ENCODE measurements at places on chromosomes 7 and 10.

DNA sequence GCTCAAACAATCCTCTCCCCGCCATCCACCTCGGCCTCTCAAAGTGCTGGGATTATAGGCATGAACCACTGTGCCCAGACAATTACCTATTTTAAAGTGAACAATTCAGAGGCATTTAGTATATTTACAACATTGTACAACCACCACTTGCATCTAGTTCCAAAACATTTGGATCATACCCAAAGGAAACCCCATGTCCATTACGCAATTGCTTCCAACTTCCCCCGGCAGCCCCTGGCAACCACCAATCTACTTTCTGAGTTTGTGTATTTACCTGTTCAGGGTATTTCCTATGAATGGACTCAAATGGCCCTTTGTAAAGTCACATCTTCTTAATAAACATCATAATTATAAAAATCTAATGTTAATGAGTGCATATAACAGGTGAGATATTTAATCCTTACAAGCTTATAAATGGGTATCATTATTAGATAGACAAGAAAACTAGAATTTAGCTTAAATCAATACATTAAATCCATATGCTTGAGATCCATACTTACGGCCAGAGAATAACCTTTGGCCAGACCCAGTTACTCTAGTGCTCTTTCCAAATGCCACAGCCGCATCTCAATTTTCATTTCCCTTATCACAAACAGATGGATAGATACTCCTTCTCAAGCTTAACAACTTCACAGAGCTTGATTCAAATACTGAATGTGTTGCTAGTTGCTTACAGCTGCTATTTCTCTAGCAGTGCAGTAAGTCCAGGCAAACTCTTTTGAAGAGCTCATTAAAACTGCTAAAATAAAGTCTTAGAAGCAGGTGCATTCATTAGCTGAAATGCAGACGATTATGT is 133.4 kb upstream of the MKLN1 start:
- DNase-seq: no peak

GRCh38 chr10:3887885-3888476 is 103.0 kb upstream of the KLF6 start:
- no peak for DNase-seq

DNA sequence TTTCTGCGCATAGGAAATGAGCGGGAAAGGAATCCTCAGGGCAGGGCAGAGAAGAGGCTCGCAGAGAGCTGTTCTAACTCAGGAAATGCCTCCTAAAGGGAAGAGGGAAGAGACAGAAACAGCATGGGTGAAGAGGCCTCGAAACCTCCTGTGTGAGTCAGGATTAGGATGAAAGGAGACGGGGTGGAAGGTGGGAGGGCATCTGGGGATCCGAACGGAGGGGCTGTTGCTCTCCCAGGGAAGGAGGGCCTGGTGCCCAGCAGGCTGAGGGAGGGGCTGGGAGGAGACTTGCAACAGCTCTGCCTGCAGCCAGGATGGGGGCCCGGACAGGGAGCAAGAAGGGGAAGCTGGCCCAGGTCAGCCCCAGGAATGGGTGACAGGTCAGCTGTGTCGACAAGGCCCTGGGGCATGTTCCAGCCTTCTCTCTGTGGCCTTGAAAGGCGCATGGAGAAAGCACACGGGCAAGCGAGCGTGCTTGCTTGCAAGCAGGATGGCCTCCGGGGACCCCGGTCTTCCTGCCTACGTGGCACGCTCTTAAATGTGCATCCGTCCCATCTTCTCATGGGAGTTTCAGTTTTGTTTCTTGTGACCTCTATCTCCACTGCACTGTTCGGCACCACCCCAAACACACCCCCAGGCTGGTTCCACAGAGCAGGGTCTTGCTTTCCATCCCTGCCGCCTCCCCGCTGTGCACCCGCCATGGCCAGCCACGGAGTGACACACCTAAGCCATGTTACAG is 63.5 kb downstream of the HIPK2 start:
- DNase-seq: peak; percentile 55

DNA sequence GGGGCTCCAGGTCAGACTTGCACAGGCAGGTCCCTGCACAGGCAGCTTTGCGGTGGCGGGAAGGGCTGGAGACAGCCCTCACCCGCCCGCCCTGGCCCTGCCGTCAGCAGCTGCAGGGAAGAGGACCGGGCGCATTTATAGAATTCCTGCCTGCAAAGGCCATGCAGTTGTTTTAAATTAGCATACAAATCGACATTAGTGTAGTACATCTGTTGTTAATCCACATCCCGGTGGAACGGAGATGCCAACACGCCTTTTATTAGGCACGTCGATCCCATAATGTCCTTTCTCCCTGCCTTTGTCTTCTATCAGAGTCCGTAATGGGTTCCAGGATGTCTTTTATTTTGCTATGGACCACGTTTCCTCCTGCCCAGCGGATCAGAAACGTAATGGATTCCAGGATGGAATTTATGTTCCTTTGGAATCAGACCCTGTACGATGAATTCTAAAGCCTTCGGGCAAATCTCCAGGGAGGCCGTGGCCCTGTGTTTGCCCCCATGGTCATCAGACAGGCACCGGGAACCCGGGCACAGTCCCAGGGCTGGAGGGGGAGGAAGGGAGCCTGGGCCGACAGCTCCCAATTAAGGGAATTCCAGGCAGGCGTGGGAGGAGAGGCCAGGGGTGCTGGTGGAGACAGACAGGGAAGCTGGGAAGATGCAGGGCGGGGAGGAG is 123.9 kb downstream of the COL26A1 start:
- DNase-seq: no peak

DNA sequence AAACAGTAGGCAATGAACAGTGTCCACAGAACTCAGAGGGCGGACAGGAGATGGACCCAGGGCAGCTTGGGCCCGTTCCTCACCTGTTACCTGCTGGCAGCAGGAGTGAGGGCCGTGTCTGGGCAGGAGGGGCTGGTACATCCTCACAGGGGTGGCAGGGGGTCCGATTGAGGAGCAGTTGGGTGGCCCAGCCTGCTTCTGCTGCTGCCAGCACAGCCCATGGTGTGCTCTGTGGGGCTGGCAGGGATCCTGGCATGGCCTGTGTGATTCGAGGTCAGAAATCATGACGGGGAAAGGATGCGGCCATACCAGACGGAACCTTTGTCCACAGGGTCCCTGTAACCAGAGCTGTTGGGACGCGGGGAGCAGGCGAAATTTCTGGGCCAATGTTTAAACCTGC is 49.6 kb downstream of the INPP5A start:
- DNase-seq: no peak

- no peak for DNase-seq
Measured at GRCh38 chr7:135239263-135239662, 5.6 kb downstream of the STRA8 start.

DNA sequence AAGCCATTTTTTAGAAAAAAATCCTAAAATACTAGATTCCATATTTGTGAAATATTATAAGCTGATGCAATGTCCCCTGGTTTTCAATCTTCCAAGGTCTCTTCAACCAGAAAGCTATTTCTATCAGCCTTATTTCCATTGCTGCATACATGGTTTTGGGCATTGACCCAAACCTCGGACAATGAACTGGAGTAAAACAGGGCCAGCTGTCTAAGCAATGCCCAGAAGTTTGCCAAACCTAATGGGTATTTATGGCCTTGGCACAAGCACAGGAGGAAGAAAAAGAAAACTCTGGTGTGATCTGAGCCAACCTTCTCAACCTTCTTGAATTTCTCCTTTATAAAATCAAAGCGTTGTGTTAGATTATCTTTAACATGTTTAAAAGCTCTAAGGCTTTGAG is 402.3 kb downstream of the DNAJB9 start:
- DNase-seq: no peak

DNA sequence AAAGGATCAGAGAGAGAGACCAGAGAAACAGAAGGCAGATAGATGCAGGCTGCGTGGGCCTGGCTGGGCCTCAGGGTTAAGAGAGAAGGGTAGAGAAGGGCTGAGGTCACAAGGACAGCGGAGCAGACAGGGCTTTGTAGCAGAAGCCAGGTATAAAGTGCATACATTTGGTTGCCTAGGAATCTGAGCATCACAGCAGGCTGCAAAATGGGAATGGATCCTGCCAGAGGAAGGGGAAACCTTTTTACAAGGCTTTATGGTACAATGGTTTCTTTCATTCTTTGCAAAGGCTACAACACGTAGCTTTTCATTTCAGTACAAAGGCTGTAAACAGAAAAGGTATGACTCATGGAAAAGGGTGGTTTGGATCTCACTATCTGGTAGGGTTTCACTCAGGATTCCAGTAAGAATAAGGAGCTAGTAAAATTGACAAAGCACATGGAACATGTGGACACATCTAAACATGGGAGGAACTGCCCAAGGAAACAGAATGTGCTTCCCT is 275.1 kb downstream of the DOCK4 start:
- no peak for DNase-seq

GRCh38 chr7:106731187-106731586 is 70.2 kb upstream of the CCDC71L start:
- DNase-seq: no peak

DNA sequence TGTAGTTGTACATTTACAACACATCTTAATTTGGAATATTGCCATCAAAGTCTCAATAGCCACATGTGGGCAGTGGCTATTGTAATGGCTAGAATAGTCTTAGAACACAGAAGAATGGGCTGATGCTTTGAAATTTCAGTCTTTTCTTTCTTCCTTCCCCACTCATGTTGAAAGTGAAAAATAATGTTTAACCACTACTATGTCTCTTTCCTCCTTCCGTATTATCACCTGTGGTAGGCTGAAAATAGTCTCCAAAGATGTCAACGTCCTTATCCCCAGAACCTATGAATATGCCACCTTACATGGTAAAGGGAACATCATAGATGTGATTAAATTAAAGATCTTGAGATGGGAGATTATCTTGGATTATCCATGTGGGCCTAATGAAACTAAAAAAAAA is 154.0 kb downstream of the SUGCT start:
- DNase-seq: no peak

- DNase-seq: no peak
Measured at GRCh38 chr10:110455446-110455845, 42.3 kb upstream of the DUSP5 start.

DNA sequence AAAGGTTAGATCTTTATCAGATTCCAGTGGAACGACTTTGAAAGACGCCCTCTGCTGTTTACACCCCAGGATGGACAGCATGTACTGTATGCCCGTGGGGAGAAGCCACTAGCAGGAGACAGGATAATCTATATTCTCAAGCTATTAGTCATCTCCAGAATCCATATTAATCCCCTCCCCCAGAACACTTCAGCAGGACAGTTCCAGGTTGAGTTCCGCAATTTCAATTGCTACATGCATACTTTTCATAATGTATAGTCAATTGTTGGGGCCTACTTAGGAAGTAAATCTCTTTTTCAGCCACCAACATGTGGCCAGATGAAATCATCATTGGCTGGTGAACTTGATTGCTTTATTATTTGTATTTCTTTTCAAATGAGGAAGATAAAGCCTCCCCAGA is 313.1 kb upstream of the SMIM30 start:
- DNase-seq: no peak

DNA sequence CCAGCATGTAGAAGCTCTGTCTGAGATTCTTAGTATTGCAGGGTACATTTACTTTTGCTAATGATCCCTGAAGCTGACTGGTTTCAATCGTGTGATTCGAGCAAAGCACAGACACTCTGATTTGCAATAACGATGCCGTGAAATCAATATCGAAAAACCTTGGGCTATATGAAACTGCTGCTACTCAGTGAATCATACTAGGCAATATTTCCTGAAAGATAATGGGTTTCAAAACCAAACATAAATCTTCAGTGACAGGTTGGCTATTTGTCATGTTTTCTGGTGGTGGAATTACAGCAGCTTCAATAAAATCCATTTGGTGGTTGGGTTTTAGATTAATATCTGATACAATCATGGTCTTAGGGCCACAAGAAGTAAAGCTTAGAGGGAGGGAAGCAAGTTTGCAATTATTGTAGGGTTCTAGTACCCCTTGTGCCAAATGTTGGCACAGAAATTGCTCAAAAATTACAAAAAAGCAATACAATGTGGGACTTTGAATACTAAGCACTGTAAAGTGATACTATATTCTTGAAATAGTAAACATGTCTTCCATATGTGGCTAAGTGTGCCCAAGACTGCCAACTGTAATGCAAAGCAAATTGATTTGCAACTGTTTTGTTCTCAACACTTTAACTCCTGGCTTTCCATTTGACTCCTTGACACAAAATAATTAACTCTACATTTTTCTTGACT is 112.4 kb upstream of the JAZF1 start:
- no peak for DNase-seq

GRCh38 chr10:27153845-27154193 is 365 bp downstream of the YME1L1 start:
- no peak for DNase-seq

- DNase-seq: no peak
Measured at GRCh38 chr7:120273476-120273975, 551 bp downstream of the KCND2 start.

DNA sequence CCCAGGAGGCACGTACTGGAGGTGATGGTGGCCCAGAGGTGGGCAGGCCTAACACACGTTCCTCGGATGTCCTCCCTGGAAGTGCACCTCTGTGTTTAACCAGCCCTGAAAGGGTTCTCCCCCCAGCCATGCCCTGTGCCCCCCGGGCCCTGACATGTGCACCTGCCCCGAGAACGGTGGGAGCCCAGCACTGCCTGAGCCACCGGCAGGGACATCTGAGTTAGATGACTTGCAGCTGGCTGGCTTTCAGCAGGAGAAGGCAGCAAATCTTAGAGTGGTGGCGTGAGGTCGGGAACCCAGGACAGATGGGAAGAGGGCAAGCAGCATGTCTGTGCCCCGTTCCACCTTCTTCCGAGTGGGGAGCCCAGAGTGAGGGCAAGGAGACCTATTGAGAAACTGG is 291.8 kb downstream of the TCERG1L start:
- no peak for DNase-seq

DNA sequence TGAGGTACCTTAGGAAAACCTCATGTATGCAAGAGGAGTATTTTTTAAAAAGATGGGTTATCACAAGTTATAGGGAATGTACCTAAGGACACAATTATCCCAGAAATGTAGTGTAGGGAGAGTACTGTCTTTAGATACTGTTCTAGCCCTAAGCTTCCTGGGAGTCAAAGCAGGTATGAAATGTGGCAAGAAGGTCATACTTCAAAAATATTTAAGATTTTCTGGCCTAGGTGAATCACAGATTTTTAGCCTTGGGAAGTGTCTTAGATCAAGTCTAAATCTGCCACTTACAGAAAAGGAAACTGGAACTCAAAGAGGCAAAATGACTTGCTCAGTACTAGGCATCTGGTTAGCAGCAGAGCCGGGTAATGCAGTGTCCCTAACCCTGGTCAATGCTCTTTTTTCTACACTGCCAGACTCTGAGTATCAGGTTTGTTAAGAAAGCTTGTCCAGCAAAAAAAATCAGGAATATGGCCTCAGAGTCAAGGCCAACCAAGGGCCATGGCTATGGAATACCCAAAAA is 13.9 kb downstream of the PIK3AP1 start:
- no peak for DNase-seq

GRCh38 chr7:47069385-47070076 is 512.4 kb downstream of the TNS3 start:
- no peak for DNase-seq

GRCh38 chr7:116240024-116240668 is 29.8 kb downstream of the TES start:
- no peak for DNase-seq

GRCh38 chr10:34666008-34666704 is 148.9 kb downstream of the PARD3 start:
- DNase-seq: no peak

GRCh38 chr7:35007768-35008167 is 29.5 kb downstream of the DPY19L1 start:
- no peak for DNase-seq

All from memory B cell (primary cell).